Activated naive CD8-positive, alpha-beta T cell treated with anti-CD3 and anti-CD28 coated beads, Interleukin-2, amount 10 ng/mL, durations not matched to agents 7 days and 5 days (primary cell): ENCODE measurements at places on chromosomes 4 and X.

DNA sequence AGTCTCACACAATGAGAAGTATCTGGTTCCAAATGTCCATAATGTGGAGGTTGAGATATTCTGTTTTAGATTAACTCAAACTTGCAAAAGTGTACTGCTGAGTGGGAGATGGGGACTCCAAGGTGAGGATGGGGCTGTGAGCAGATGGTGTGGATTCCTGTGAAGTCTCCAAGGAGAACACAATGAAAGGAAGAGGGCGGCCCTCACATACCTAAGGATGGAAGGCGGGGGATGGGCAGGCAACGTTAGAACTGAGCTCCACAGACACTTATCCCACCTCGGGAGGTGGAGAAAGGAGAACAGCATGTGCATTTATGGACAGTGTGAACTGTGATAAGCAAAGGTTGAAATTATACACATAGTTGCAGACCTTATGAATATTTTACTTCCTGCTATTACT lies 9.9 kb upstream of the SPATA4 start:
- DNase-seq: no peak

DNA sequence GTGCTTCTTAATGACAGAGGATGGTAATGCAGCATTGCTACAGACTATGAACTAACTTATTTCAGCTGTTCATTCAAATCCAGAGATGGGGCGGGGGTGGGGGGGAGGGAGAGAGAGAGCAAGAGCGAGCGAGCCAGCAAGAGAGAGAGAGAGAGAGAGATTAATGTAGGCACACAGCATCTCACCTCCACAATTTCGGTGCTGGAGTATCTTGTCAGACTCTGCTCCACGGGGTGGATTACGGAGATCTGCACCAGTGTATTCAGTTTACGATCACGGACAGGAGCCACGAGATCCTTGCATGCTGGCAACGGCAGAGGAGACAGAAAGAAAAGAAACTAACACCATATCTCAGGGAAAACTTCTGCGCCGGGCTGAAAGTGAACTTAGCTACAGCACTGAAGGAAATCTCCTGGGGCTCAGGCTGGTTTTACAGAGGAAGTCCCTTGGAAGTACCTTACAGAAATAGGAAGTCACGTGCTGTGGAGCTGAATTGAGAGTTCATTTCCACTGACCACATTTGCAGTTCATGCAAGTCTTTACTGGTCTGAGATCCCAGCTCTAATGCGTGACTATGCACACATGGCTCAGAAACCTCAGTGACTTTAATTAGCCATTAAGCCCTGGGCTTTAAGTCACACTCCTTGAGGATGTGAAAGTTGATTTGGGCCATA lies 440.9 kb downstream of the INPP4B start:
- DNase-seq: peak; percentile 64

GRCh38 chrX:10465254-10465653 lies 155.1 kb downstream of the MID1 start:
- no peak for DNase-seq

GRCh38 chr4:38787693-38788092 lies 4.9 kb upstream of the TLR10 start:
- DNase-seq: no peak

GRCh38 chr4:41143311-41144039 lies 70.9 kb downstream of the APBB2 start:
- DNase-seq: no peak

- DNase-seq: no peak
These were observed 112.5 kb downstream of the ANAPC10 start for GRCh38 chr4:144985531-144985930.

DNA sequence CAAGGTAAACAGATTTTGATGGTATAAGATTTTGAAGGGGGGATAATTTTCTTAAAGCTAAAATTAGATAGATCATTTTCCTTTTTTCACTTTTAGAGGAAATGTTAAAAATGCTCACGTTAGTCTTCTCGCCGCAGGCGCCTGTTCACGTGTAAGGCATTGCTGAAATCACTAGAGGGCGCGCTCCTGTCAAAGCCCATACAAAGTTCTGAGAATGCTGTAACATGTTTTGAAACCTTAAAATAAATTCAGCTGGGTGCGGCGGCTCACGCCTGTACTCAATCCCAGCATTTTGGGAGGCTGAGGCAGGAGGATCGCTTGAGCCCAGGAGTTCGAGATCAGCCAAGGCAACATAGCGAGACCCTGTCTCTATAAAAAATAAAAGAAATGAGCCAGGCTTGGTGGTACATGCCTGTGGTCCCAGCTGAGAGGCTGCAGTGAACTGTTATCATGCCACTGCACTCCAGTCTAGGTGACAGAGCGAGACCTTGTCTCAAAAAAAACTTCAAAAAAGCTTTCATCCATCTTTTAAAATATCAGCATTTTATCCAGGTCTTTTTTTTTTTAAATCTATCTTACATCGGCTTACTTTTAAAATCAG lies 138.0 kb downstream of the RBMX2 start:
- DNase-seq: no peak

DNA sequence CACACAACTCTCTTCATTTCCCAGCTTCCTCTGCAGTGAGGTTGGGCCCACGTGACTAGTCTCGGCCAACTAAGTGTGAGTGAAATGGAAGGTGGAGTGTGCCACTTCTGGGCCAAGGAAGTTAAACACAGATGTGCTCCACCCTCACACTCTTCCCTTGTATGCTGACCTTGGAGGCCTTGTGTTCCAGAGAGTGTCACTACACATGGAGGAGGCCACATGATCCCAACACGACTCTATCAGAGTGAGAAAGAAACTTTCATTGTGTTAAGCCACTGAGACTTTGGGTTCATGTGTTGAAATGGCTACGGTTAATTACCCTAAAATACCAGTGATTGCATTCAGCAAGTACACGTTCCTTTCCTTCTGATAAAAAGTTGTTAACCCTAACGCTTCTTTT lies 55.1 kb downstream of the TBC1D9 start:
- no peak for DNase-seq

DNA sequence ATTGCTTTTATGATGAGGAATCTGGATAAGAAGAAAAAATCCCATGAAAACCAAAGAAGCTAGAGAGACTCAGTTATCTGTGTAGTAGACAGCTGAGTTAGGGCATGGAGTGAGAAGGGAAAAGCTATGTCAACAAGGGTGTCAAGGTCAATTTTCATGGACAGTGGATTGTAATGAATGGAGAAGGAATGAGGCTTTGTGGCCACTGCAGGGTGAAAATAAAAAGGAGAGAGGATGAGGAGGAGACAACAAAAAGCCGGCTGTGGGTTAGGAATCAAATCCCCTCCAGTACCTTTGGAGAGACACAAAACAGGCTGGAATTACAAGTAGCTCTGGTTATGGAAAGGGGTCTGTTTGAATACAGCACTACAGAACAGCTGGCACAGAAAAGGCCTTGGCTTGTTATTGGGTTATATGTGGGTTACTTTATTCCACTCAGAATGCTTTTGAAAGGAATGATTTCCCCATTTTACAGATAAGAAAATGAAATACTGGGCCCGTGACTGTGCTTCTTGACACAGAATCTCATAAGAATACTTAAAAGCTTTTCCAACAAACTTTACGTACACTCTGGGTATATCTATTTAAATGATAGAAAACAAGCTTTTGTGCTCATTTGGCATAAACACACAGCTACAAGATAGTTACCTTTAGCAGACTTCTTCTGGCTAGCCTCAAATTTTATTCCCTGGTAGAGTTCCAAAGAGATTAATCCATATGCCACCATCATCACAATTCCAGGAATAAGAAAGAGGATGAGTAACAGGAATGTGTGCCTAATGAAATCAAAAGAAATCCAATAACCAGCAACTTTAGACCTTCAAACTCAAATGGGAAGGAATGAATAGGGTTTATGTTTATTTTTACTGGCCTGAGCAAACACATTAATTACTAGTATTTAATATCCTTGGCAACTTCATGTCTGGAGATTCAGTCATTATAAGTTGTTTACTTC lies 7.5 kb downstream of the CCKAR start:
- DNase-seq: no peak

DNA sequence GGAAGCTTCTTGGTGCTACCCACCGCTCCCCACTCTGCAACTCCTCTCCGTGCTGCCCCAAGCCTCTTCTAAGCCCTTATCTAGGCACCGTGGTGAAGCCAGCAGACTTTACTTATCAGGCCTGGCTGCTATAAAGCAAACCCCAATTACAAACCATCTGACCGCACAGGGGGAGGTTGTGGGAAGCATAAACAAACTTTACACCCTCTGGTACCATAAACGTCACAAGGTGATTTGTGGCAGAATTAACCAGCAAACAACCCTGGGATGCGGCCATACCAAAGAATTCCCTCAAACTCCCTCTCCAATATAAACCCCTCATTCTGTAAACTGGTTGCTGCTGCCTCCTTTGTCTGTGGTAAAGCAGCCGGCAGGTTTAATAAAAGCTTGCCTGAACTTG lies 55.2 kb downstream of the MAGEC2 start:
- no peak for DNase-seq

GRCh38 chr4:14225688-14226207 lies 598.2 kb upstream of the BOD1L1 start:
- DNase-seq: no peak

DNA sequence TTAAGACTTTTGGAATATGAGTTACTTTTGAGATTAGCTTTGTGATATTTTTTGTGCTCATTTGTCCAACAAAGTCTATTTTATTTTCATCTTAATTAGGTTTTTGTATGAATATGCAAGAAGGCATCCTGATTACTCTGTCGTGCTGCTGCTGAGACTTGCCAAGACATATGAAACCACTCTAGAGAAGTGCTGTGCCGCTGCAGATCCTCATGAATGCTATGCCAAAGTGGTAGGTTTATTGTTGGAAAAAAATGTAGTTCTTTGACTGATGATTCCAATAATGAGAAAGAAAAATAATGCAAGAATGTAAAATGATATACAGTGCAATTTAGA lies 10.8 kb downstream of the ALB start:
- DNase-seq: no peak

DNA sequence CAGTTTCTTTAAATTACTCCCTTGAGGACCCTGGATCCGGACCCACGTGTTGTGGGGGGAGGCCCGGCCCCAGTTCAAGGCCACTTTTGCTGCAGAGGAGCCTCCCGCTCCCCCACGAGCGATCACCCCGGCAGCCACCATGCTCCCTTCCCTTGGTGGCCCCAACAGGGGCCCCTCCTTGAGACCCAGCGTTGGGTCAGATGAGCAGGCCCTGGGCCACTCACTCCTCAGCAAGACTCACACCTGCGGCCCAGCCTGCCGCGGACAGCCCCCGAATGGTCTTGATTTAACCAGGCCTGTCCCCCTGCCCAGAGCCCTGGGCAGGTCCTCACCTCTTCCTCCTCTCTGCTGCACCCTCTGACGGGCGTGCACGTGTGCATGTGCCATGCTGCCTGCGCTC lies 4.3 kb downstream of the CPLX1 start:
- no peak for DNase-seq

DNA sequence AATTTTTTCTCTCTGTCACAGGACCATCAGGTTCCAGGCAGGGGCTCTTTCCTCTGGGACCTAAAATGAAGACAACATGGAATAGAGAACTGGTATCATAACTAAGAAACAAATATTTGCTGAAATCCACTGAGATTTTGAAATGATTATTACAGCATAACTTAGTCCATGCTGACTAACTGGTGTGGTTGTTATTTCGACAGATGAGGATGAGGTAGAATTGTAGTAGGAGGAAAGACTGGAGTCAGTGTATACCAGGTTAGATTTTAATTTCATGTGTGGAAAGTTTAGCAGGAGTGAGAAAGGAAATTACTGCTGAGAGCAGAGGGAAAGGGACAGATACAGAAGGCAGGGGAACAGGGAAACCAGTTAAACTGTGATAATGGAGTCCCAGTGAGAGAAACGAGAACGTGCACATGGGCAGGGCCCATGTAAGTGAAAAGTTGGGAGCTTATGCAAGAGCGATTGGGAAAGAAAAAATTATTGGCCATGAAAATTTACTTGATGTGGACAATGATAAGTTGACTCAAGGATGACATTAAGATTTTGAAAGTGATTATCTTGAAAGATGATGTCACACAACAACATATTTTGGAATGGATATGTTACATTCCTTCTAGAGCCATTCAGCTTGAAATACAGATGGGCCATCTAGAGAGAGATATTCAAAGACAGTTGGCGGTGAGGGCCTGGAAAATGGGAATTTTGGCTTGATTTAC lies 98.7 kb upstream of the DDIT4L start:
- no peak for DNase-seq

- no peak for DNase-seq
These were observed 30.9 kb downstream of the SLAIN2 start for GRCh38 chr4:48372272-48372671.

DNA sequence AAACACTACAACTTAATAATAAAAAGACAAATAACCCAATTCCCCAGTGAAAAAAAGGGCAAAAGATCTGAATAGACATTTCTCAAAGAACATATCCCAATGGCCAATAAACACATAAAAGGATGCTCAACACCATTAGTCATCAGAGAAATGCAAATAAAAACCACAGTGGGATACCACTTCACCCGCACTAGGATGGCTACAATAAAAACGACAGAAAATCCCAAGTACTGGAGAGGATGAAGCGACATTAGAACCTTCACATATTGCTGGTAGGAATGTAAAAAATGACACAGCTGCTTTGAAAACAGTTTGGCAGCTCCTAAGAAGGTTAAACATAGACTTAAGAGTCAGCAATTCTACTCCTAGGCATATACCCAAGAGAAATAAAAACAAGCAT lies 140.6 kb upstream of the ARX start:
- no peak for DNase-seq

DNA sequence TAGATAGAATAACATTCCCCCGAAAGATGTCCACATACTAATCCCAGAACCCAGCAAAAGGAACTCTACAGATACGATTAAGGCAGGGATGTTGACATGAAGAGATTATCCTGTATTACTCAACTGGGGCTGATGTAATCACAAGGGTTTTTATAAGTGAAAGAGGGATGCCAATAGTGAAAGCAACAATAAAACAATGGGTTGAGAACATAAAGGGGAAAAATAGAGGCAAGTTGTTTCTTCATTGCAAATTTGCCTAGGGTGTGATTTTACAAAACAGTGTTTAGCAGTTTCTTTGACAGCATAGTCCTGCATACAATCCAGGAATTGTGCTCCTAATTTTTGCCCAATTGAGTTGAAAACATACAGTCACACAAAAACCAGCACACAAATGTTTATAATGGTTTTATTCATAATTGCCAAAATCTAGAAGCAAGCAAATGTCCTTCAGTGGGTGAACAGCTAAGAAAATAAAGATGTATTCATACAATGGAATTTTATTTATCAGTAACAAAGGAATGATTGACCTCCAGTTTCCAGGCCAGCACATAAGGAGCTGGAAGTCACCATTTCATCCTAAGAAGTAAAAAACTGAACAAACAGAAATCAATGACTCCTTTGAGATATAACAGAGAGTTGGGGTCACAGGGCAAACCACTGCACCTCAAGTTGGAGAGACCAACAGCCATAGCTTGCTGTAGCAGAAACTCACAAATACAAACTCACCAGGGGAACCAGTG lies 107.2 kb downstream of the CENPC start:
- DNase-seq: no peak

DNA sequence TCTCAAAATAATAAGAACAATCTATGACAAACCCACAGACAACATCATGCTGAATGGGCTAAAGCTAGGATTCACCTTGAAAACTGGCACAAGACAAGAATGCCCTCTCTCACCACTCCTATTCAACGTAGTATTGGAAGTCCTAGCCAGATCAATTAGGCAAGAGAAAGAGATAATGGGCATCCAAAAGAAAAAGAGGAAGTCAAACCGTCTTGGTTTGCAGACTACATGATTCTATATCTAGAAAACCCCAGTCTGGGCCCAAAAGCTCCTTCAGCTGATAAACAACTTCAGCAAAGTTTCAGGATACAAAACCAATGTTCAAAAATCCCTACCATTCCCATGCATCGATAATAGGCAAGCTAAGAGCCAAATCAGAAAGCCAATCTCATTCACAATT lies 59.0 kb downstream of the CHM start:
- no peak for DNase-seq
